ENCODE measurements at places on chromosomes 6 and 20. TPM values are rescaled to one million over a fixed set of nuclear protein-coding genes. Genes with fewer than 3 reads are reported as not detected.

OR2B6 gene
- not detected for total RNA-seq

- peak overlapping the region; percentile 92 for H3K27ac ChIP-seq
- H3K27me3 ChIP-seq: no peaks in the 10 kb centered on the region
- H3K4me3 ChIP-seq: no peak overlapping the region
- H3K4me1 ChIP-seq: peaks cover 76% of the 10 kb centered on the region
- no peaks in the 10 kb centered on the region for H3K36me3 ChIP-seq
- no peak for DNase-seq
Observed at GRCh38 chr6:74609871-74610270, 596.0 kb downstream of the COL12A1 start.

DNA sequence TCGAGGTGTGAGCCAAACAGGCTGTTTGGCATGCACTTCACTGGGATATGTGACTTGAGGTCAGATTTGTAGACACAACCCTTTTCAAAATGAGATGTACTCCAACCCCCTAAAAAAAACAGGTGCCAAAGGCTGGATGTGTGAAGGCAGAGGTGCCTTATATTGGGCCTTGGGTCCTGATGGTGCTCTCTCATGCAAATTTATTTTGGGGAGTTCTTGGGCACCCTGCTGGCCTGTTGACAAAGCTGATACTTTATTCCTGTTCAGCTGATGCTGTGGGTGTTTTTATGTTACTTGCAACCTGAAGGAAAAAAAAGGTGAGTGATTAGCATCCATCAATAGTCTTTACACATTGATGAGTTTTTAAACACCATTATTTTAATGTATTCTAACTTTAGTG lies 121.5 kb downstream of the DNAH8 start:
- no peak overlapping the region for H3K27ac ChIP-seq
- no peaks in the 10 kb centered on the region for H3K36me3 ChIP-seq
- no peaks in the 10 kb centered on the region for H3K4me1 ChIP-seq
- no peak overlapping the region for H3K4me3 ChIP-seq
- no peak for DNase-seq
- H3K27me3 ChIP-seq: peaks cover 15% of the 10 kb centered on the region

FOXA2 gene
- total RNA-seq: not detected

- H3K36me3 ChIP-seq: no peaks in the 10 kb centered on the region
- no peak overlapping the region for H3K27ac ChIP-seq
- no peak overlapping the region for H3K4me3 ChIP-seq
Observed at GRCh38 chr20:19706463-19706862, 51.6 kb upstream of the RIN2 start.

DNA sequence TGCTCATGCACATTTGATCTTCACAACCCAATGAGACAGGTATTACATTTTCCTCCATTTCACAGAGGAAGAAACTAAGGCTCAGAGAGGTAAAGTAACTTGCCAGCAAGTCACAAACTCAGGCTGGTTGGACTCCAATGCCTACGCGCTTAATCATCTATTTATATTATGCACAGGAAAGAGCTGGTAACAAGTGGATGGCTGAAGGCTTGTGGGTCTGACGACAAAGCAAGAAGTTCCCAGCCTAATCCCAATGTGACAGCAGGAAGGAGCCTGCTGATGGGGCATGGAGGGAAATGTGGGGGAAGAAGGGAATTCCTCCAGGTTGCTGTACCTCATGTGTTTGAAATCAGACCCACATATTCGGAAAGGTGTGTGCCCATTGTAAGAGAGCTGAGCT lies 3.9 kb downstream of the CDH22 start:
- H3K27me3 ChIP-seq: peaks cover 54% of the 10 kb centered on the region
- peaks cover 3% of the 10 kb centered on the region for H3K4me1 ChIP-seq
- no peak overlapping the region for H3K4me3 ChIP-seq
- DNase-seq: no peak
- no peaks in the 10 kb centered on the region for H3K36me3 ChIP-seq
